Stimulated activated CD8-positive, alpha-beta memory T cell treated with anti-CD3 and anti-CD28 coated beads, Interleukin-4, amount 100 ng/mL, for 1 hour (primary cell): ENCODE measurements at places on chromosomes 16 and 17.

- DNase-seq, result no peak
Observed at GRCh38 chr16:26563018-26563417, 503.7 kb upstream of the C16orf82 start.

DNA sequence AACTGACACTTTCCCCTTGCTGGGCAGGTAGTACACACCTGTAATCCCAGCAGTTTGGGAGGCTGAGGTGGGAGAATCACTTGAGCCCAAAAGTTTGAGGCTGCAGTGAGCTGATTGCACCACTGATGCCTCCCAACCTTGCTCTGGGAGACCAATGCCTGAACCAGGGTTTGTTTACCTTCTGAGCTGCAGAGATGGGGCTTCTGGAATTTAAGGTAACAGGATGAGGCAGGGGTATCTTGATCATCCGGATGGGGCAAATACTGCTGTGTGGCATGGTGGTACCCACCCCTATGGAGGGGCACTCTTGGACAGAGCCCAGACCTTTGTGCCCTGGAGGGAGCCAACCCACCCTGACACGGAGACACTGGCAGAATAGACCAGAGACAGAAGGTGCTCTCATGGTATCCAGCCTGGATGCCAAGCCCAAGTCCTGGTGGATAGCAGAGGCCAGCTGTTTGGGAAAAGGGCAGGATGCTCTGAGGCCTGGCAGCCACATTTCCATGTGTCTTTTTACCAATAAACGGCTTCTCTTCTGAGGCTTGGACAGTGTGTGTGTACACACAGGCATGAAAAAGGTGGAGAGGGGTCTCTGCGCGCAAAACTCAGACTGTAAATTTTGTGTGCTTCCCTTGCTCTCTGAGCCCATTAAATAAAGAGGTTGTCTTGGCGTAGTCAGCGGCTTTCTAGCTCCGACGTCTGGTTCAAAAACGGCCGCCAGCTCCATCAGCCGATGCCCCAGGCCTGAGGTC is 4.4 kb downstream of the ZNF48 start:
- DNase-seq, result no peak

DNA sequence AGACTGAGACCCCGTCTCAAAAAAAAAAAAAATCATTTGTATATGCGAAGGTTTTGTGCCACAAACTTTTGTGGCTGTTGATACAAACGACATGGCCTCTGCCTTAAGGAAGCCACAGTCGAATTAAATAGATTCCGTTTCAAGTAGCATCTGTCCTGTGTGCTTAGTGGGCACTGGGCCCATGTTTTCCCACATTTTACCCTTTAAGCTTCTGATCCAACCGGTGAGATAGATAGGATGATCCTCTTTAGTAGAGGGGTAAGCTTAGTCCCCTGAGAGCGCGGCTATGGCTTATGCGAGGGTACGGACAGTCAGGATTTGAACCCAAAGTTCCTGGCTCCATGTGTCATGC is 776 bp upstream of the TMEM219 start:
- DNase-seq, result no peak

- no peak for DNase-seq
Observed at GRCh38 chr17:59844884-59845594, 47.7 kb downstream of the TUBD1 start.

DNA sequence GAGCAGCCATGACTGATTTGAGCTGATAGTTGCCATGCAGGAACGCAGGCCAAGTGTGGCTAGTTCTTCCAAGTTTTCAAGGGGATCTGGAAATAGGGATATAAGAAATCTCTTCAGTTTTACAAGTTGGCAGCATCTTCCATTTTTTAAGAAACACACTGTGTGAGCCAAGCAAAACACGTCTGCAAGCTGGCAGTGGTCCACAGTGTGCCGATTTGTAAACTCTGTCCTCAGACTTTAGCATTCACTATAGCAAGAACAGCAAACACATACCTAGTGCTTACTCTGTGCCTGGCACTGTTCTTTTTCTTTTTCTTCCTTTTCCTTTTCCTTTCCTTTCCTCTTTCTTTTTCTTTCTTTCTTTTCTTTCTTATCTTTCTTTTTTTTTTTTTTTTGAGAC is 2.9 kb downstream of the ORAI3 start:
- DNase-seq, result no peak

DNA sequence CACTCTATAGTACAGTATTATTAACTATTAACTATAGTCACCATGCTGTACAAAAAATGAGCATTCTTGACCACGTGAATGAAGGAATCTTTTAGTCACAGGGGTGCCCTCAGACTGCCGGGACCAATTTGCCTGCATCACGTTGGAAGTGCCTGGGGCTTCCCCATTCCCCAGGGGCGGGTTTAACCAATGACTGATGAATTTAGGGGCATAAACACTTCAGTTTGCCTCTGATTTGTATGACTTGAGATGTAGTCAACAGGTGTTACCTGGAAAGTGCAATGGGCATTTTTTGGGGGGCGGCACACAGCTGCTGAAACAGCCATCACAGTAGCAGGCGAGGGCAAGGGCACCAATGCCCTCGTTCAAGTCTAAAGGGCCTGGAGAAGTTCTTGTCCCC is 8.7 kb upstream of the PYY start:
- DNase-seq, result no peak

- peak; percentile 21 for DNase-seq
Observed at GRCh38 chr16:84115919-84116719, 623 bp downstream of the MBTPS1 start.

GRCh38 chr17:80786887-80787286 is 204.8 kb upstream of the CHMP6 start:
- DNase-seq, result no peak

GRCh38 chr17:11816409-11816808 is 180.9 kb downstream of the ZNF18 start:
- DNase-seq, result no peak

GRCh38 chr16:3017794-3018506 is at the start of gene CLDN6:
TSS of gene CLDN6 (minus strand) at chr16:3018183. CDS start at chr16:3016021, 2,162 bp downstream.
- DNase-seq, result no peak

- DNase-seq, result no peak
Observed at GRCh38 chr16:85709766-85710585, 21.2 kb upstream of the GINS2 start.

DNA sequence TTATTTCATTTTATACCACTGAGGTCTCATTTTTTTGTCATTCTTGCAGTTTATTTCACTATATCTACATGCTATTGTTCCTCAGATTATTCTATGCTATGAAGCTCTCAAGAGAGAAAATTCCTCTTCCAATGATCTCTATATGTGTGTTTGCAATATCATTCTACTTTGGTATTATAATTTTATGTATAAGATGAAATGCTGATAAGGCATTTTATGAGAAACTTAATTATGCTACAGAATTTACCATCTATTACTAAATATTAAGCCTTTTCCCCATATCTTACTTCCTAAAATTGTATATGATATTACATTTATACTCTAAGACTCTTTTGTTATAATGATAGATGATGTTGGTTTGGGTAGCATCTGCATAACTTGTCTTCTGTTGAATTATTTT is 765.5 kb downstream of the KCNJ2 start:
- DNase-seq, result no peak

DNA sequence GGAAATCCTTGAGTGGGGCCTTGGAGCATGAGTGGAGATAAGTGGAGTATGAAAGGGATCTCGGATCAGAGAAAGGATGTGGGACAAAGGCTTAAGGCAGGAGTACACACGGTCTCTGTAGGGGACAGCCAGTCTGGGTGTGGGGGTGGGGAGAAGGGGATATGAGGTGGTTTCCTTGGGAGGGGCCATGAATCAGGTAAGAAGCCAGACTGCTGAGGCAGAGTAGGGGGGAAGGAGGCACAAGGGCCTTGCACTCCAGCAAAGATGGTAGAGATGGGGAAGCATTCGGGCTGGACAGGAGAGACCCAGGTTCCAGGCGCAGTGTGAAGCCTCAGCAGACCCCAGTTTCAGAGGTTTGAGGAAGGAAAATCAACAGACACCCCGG is 1.6 kb downstream of the HSD11B2 start:
- no peak for DNase-seq

DNA sequence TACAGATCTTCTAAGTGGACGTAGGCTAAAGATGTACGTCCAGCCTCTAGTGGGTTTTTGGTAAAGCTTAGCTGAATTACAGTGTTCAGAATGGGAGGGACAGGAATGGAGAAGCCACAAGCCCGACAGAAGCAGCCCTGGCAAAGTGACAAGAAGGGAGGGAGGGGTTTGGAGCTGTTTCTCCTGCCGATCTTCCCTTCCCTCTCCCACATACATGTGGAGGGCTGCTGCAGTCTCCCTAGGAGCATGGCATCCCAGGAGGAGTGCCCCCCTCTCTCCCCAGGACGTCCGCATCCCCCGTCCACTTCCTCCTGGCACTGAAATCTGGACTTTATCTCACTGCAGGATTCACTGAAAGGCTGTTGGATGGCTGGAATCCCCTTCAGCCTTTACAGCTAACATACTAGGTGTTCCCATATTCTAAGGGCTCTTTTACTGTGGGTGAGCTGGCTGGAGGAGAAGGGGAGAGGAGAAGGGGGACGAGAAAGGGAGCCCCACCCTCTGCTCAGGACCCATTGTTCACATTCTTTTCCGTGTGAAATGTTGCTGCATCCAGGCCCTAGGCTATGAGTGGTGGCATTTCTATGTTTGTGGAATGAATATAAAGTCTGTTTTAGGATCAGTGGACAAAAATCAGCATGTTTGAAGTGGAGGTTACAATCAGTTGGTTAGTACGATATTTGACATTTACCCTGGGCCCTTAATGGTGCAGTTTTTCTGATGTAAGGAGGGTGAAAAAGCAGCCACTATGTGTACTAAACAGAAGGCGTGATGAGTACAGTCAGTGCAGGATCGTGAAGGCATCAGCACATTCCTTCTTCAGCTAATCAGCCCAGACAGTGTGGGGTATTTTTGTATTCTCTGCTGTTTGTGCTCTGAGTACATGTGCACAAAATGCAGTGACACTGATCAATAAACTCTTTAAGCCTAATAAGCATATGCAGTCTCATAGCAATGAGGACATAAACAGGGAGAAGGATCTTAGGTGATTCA is 94.6 kb downstream of the SPECC1 start:
- no peak for DNase-seq

DNA sequence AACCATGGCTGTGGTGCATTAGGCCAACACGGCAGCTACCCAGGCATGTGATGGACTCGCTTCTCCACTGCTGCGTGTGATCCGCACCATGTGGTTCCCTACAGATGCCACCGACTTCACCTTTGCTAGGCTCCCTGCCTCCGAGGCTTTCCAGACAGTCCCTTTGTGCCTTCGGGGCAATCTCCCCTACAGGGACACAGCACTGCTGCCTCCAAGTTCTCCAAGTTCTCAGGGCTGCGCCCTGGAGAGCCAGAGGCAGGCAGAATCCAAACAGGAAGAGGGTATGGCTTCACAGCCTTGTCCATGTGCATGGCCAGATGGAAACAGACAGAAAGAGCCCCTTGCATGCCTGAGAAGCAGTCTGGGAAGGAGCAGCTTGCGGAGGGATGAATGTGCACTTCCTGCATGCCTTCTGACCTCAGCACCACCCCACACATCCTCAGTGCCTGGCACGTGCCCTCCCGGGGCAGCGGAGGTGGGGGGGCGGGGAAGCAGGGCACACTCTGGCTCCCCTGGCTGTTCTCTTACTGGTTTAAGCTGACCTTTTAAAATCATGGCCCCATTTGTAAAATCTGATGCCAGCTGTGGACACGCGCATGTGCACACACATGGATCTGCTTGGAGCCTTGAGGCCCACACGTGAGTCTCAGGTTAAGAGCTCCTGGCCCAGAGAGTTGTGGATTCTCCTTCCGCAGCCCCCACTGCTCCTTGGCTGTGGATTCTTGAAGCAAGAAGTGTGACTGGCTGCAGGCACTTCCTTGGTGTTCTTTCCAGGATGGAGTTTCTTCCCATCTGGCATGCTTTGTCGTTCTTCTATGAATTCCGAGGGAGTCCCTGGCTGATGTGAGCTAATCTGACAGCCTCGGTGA is 55.3 kb upstream of the MTSS2 start:
- no peak for DNase-seq

- DNase-seq, result no peak
Observed at GRCh38 chr17:17220529-17220928, 14.4 kb upstream of the PLD6 start.

GRCh38 chr16:9139965-9140364 is 48.5 kb downstream of the HAPSTR1 start:
- DNase-seq, result no peak

DNA sequence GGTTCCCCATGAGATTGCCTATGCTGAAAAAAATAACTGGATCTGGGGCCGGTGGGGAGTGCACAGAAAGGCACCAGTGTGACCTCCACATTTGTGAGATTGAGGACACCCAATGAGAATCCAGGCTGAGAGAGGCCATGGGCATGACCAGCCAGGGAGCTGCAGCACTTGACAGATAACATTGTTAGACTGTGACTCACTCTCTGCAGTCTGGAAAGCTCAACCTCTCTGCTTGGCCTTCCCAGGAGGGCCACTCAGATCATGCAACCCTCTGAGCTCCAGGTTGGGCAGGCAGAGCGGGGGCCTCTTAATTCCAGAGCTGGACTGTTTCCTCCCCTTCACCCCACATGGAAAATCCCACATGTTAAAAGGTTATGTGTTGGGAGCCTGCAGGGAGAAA is 30.1 kb downstream of the FZD2 start:
- no peak for DNase-seq

GRCh38 chr16:4513086-4513860 is 25.3 kb downstream of the CDIP1 start:
- no peak for DNase-seq

DNA sequence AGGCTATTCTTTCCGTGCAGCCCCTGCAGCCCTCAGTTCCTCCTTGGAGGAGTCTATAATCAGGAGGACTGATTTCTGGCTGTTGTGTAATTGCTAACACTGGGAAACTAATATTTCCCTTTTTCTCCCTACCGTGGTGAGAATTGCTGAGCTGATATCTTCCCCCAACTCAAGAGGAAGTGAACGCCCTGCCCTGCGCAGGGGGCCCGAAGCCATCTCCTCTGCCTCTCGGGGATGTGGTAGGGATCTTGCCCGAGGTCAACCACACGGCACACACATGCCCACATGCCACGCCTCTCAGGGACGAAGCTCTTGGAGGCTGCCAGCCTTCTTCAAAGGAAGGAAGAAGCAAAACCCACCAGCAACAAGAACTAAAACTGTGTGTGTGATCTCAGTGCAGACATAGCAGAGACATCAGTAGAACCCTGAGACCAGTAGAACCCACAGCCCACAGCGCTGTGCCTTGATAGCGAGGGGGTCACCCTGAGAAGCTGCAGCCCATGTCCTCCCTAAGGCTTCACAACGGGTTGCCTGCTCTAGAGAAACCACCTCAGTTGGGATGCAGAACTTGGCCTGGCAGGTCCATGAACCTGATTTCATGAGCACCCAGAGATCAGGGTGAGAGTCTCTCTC is 8.9 kb upstream of the ULK2 start:
- no peak for DNase-seq

DNA sequence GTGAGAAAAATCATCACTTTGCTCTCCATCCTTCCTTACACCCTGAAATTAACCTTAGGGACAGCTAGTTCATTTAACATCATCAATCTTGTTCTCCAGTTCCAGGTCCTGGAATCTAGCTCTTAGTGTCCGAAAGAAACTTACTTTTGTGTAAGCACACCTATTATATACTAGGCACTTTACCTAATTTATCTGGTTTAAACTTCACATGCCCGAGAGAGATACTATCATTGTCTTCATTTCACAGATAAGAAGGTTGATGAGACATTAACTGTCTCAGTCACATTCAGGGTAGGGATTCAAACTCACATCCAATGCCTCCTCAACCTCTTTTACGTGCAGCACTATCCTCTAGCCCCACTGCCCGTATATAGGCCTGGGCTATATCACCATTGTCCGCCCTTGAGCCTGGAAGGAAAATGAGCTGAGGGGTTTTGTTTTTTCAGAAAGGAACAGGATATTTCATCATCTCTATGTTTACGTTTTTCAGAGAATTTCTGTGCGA is 501 bp upstream of the AP2B1 start:
- DNase-seq, result no peak
